ENCODE measurements at places on chromosomes 1 and 21. TPM values are rescaled to one million over a fixed set of nuclear protein-coding genes. Genes with fewer than 3 reads are reported as not detected.

GRCh38 chr1:109094377-109094803 lies 3.8 kb downstream of the TMEM167B start:
- no peak for DNase-seq

Gene TFAP2E
- total RNA-seq = 7.3 TPM

DNA sequence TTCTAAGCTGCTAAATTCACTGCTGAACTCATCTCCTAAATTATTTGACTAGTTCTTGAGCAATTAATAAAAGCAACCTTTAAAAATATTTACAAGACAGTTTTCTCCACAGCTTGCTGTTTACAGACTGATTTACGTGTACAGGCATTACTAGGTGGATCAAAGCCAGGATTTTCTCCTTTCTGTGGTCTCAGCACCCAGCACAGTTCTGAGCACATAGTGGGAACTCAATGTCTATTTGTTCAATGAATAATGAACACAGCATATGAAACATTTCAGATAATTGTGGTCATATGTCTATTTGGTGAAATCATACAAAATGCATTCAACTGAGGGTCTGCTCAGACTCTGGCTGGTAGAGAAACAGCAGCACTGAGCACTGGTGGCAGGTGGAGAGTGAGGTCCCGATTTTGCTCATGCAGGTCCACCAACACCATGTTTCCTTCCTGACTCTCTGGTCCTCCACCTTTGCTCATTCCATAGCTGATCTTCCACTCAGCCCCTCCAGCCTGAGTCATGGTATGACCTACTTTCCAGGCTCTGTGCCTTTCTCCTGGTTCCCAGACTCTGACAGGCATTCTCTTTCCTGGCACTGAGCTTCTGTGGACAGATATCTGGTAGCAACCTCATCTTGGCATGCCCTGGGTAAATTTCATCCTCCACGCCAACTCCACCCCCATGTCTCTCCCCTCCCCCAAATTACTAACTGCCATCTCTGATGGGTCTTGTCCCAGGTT lies 311.3 kb downstream of the TGFB2 start:
- DNase-seq = no peak

- DNase-seq = no peak
These were observed 16.4 kb upstream of the CCDC17 start for GRCh38 chr1:45640293-45640692.

DNA sequence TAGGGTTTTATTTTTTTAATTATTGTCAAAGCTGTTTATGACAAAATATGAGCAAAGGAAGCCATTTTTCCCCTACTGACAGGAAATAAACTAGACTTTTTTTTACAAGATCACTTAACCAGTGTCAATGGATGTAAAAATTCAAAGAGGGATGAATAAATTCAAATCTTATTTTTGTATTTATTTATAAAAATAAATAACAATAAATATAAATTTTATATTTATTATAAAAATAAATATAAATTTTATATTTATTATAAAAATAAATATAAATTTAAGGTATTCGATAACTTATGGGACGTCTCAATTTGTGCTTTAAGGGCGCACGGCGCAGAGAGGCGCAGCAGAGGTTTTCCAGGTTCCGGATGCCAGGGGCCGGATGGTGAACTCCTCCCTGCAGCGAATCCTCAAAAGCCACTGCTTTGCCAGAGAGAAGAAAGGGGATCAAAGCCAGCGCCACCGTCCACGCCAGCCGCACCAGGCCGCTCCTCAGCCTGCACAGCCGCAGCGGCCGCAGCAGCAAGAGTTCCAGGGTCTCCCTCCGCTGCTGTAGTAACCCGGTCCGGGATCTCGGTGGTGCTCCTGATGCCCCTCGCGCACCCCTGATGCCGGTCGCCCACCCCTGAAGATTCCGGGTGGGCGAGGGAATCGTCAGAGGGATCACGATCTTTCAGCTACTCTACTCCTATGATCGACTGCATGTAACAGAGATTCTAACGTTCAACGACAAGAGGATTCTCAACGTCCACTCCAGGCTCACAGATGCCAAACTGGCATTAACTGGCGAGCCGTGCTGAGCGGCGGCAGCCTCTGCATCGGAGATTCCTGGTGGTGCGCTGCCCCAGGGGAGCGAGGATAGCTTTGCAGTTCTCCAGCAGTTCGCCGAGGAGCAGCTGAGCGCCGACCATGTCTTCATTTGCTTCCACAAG lies 28.5 kb upstream of the RLF start:
- no peak for DNase-seq

GRCh38 chr1:185358957-185359356 lies 41.9 kb upstream of the IVNS1ABP start:
- DNase-seq = no peak

- no peak for DNase-seq
These were observed 37.6 kb upstream of the IL19 start for GRCh38 chr1:206732992-206733391.

DNA sequence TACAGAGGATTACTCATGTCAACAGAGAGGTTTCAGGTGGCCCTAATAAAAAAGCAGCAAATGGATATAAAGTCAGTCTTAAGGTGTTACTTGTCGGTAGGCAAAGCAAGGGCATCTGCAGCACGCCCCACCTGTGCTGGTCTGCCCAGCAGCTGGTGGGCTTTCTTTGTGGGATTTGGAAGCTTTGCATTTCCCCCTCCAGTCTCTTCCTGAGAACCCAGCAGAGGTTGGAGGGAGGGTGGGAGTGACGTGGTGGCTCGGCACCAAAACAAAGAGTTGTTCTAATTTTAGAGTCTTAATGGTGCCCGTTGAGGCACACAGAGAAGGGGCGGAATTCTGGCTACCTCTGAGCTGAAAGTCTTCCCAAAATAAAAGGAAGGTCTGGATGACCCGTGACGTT lies 4.8 kb upstream of the PCBP3 start:
- no peak for DNase-seq

- no peak for DNase-seq
These were observed 44.9 kb downstream of the ACOT7 start for GRCh38 chr1:6348511-6349191.

GRCh38 chr1:30411206-30411605 lies 312.2 kb downstream of the MATN1 start:
- DNase-seq = no peak

Gene TNFRSF1B
- total RNA-seq = 10.8 TPM

- DNase-seq = no peak
These were observed 70.0 kb upstream of the FMN2 start for GRCh38 chr1:240021709-240022108.

Gene SMCP
- not detected for total RNA-seq

DNA sequence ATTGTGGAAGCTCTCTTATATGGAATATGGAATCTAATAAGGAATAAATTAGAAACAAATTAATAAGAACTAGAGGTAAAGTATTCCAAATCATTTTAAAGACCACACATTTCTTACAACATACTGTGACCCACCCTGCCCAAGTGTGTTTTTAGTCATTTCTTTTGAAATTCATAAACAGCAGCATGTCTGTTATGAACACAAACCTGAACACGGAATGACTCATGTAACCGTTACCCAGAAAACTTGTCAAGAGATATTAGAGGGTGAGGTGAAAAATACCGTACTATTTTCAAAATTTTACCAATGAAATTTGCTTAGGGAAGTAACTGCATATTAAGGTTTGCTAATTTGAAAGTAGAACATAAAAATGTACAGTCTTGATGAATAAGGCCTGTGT lies 48.4 kb downstream of the SNX7 start:
- DNase-seq = no peak

Gene TCHH
- total RNA-seq = 0.18 TPM

Gene GALE
- total RNA-seq = 30.0 TPM

Gene NBPF14
- total RNA-seq = 44.0 TPM

Gene APOBEC4
- total RNA-seq = not detected

Measured in dorsolateral prefrontal cortex (tissue), 122 donors.